ENCODE measurements at places on chromosomes 6 and 20. TPM values are rescaled to one million over a fixed set of nuclear protein-coding genes. Genes with fewer than 3 reads are reported as not detected.

- no peak for DNase-seq
Measured at GRCh38 chr6:11213422-11214021, 18.9 kb downstream of the NEDD9 start.

DNA sequence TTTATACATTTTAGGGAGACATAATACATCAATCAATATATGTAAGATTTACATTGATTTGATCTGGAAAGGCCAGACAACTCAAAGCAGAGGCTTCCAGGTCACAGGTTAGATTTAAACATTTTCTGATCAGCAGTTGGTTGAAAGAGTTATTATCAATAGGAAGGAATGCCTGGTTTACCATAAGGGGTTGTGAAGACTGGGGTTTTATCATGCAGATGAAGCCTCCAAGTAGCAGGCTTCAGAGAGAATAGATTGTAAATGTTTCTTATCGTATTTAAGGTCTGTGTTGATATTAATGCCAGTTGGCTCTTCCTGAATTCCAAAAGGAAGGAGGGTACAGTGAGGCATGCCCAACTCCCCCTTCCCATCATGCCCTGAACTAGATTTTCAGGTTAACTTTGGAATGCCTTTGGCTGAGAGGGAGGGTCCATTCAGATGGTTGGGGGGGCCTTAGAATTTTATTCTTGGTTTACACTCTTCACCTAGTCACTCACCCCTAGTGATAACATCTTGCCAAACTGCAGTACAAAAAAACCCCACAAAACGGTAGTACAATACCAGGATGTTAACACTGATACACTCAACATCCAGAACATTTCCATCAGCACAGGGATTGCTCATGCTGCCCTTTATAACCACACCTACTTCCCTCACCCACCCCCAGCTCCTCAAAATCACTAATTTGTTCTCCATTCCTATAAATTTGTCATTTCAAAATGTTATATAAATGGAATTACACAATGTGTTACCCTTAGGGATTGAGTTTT is 259.6 kb upstream of the PLN start:
- no peak for DNase-seq

DNA sequence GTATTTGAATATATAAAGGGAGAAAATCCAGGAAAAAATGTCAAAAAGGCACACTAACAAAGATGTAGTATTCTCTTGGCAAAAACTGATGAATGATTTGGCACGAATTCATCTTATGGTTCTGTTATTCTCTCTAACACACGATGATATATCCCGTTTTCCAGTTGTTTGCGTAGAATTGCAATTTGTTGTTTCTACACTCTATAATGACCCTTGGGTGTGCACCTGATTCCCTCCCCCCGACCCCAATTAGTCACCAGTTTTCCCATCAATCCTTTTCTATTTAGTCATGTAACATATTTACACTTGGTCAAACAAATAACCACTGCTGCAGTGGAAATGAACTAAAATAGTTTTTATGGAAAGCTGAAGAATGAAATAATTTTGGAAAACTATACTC is 1.5 kb upstream of the ARID1B start:
- DNase-seq, result no peak

DNA sequence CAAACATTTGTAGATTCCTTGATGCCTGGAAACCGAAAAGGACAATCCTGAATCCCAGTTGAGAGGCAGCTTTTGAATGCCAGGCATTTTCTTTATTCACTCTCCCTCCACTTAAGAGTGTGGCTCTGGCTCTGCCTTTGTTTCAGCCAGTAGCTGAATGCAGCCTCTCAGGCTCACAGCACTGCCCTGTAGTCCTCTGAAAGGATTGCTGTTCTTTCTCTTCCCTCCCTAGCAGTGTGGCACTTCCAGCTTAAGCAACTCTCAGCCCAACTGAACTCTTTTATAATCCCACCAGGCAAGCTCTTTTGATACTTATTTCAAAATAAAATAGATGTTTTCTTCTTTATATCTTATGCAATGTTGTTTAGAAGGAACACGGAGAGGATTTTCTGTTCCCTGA is 415.6 kb downstream of the GJA1 start:
- no peak for DNase-seq

DNA sequence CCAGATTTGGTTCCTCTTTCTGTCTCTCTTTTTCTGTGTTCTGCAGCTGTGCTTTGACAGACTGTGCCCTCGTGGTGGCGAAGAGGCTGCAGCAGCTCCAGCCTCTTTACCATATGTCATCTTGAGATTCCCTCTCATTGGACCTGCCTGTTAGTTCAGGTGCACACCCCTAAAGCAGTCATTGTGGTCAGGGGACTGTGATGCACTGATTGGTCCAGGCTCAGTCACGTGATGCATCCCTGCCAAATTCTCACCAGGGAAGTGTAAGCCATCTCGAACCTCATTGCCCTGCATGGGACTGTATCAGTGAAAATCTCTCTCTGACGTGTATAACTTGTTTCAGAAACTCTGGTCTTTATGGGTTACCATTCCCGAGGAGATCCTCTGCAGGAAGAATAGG is 160.3 kb downstream of the EYA2 start:
- no peak for DNase-seq

- no peak for DNase-seq
Measured at GRCh38 chr6:50527985-50528384, 185.3 kb upstream of the TFAP2D start.

- no peak for DNase-seq
Measured at GRCh38 chr6:155219299-155219698, 44.5 kb upstream of the CLDN20 start.

- peak; percentile 42 for DNase-seq
Measured at GRCh38 chr6:35776364-35777215, at the start of gene CLPSL2. Gene CLPSL2, plus strand, starts transcription at chr6:35776598. Its CDS starts 21 bp downstream, at chr6:35776619.

DNA sequence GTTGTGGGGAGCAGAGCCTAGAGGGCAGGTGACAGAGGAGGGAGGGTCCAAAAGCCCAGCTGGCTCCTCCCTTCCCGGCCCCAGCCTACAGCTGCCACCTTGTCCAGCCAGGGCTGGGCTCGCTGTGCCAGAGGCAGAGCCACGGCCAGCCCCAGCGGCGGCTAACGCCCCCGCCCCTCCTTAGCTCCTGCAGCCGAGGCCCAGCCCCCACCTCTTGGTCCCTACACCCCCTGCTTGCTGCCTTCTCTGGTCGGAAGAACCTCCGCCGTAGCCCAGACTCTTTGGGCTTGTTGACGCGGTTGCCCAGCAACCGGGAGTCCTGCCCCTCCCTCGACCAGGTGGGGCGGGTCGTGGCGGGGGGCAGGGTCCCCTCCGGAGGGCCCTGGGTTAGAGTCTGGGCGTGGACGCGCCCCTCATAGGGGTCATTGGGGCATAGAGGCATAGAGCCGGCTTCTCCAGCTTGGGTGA is 521 bp upstream of the LKAAEAR1 start:
- DNase-seq, result no peak

DNA sequence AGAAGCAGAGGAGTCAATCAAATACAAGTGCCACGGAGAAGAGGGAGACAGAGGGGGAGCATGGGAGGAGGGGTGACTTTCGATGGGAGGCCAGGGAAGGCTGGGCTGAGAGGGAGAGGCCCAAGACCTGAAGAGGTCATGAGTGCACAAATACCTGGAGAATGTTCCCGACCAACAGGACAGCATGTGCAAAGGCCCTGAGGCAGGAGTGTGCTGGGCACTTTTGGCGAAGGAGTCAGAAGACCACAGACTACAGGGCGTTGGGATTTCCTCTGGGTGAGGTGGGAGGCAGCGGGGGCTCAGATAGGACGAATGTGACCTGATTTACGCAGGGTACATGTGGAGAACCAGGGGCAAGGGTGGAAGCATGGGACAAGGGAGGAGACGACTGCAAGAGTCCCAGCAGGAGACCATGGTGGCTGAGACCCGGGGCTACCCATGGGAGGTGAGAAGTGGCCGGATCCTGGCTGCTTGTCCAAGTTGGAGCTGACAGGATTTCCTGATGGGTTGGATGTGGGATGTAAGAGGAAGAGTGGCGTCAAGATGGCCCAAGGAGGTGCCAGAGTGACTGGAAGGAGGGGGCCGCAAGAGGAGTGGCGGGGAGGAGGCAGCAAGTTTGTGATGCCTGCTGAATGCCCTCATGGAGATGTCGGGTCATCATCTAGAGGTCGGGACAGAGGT is 23.4 kb downstream of the PREX1 start:
- no peak for DNase-seq

- DNase-seq, result no peak
Measured at GRCh38 chr20:9506964-9507369, 7.4 kb upstream of the LAMP5 start.

- no peak for DNase-seq
Measured at GRCh38 chr6:55877283-55877682, 1.9 kb upstream of the BMP5 start.

GRCh38 chr6:138546733-138547185 is 47.5 kb upstream of the NHSL1 start:
- peak; percentile 40 for DNase-seq

- peak; percentile 78 for DNase-seq
Measured at GRCh38 chr6:28281288-28282064, at the start of gene PGBD1. Gene PGBD1, plus strand, starts transcription at chr6:28281572. Its CDS starts 2,242 bp downstream, at chr6:28283814.

DNA sequence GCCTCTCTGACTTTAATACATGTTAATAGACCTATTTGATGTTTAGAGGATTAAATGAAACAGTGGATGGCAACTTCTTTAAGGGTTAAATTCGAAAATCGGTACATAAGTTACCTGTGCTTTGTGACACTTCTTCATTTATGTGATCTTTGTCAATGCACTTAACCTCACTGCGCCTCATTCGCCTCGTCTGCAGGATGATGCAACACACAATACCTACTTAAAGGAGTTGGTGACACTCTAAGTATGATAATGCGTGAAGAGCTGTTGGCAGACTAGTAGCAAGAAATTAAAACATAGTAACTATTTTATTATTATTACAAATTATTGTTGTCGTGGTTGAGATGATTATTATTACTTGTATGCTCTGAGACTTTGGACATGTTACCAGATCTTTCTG is 92.8 kb downstream of the TSHZ2 start:
- no peak for DNase-seq

DNA sequence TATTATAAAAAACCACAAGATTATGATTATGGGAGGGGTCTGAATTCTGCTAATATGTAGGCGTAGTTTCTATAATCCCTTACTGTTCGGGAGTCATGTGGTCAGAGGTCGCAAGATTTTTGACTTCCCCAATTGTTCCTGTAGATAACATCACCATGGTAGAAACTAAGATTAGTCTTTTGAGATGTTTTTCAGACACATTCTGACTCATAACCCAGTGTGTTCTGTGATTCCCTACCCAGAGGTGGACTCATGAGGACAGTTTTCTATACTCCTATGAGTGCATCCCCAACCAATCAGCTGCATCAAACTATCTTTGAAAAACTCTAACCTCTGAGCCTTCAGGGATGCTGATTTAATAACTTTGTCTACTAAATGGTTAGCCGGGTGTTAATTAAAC is 175.5 kb downstream of the RFPL4B start:
- DNase-seq, result no peak

DNA sequence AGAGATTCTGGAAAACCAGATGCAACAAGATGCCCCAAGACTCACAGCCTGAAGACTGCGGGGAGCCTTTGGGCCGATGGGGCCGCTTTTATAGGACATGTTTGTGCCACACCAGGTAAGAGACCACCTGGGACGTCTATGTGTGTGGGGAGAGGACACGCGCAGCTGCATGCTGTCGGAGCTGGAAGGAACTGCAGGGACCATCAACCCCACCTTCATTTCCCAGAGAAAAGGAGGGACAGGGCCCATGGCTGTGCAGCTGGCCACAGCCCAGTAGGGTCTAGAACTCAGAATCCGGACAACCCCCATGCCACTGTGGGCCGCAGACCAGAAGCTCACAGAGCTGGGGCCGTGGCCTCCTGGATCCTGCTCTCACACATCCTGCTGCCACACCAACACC is 100.3 kb upstream of the MPC1 start:
- no peak for DNase-seq

DNA sequence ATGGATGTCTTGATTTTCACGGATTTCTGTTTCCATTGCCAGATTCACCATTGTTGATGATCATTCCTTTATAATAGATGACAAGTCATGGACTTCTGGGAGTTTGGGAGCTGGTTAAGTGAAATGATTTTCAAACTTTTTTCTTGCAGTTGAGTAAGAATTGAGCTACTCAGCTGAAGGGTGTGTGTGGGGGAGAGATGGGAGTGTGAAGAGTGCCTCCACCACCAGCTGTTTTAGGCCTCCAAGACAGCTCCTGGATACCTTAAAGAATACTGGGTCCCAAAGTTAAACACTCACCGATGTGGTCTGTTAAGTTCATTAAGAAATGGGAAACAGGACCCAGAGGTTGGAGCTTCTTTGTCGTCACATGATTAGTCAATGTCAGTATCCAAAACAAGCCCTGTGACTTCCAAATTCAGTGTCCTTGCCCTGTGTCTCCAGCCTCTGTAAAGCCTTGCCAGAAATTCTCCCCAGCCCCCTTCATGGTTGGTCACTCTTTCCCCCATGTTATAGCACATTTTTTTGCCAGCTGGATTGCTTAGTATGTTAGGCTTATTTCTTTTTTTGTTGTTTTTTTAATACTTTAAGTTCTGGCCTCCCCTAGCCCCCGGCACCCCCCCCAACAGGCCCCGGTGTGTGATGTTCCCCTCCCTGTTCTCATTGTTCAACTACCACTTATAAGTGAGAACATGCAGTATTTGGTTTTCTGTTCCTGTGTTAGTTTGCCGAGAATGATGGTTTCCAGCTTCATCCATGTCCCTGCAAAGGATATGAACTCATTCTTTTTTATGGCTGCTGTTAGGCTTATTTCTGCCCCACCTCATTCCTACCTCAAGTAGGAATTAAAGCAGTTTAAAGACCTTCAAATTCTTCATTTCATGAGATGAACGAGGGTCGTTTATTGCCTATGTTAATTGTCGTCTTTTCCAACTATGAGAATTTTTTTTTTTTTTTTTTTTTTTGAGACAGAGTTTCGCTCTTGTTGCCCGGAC is 26.9 kb downstream of the BICRAL start:
- no peak for DNase-seq

DNA sequence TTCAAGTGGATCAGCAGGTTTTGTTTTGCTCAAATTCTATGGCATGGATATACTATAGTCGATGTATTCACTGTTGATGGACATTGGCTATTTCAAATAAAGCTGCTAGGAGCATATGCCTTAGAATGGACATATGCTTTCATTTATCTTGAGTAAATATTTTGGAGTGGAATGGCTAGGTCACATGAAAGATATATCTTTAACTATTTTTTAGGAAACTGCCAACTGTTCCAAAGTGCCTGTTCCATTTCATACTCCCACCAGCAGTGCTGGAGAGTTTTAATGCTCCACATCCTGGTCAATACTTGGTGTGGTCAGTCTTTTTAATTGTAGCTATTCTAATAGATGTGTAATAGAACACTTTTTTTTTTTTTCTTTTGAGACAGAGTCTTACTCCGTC is 81.1 kb upstream of the PIM1 start:
- no peak for DNase-seq

CLPSL2 gene
- total RNA-seq, result not detected

MLN gene
- total RNA-seq, result not detected

BHLHE23 gene
- total RNA-seq, result not detected

RSPO3 gene
- total RNA-seq, result not detected

PGC gene
- total RNA-seq, result not detected

HUS1B gene
- 2.0 TPM for total RNA-seq

FAM210B gene
- 13.6 TPM for total RNA-seq

SPATS1 gene
- total RNA-seq, result not detected

PAQR8 gene
- 25.7 TPM for total RNA-seq

All from activated naive CD8-positive, alpha-beta T cell treated with anti-CD3 and anti-CD28 coated beads, Interleukin-2, amount 10 ng/mL, durations not matched to agents 7 days and 5 days (primary cell).